Stimulated activated CD8-positive, alpha-beta memory T cell treated with anti-CD3 and anti-CD28 coated beads, Interleukin-4, amount 100 ng/mL, for 1 hour (primary cell): ENCODE measurements at places on chromosomes 12 and 14.

- no peak for DNase-seq
Observed at GRCh38 chr12:14968478-14968877, 4.4 kb upstream of the PDE6H start.

- no peak for DNase-seq
Observed at GRCh38 chr12:13210236-13211190, 14.0 kb downstream of the EMP1 start.

- DNase-seq: no peak
Observed at GRCh38 chr12:24134092-24134491, 184.6 kb upstream of the SOX5 start.

- DNase-seq: no peak
Observed at GRCh38 chr14:83548061-83548839, 1981.7 kb upstream of the FLRT2 start.

GRCh38 chr12:76037130-76038103 is 5.8 kb upstream of the PHLDA1 start:
- no peak for DNase-seq

DNA sequence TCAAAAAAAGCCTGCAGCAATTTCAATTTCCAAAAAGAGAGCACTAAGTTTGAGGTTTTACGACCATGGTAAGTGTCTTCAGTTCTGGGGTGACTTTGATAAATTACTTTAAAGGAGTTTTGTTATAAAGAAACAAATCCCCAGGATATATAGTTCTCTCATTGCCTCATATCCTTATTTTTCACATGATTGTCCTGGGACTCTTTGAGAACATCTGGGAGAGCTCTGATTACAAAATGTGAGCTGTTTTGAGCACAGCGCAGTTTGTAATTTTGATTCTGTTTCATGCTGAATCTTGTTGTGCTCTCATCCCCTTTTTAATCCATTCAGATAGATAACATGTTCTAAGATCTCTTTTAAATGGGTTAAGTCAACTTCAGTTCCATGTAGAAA is 67.7 kb upstream of the DCN start:
- DNase-seq: no peak

DNA sequence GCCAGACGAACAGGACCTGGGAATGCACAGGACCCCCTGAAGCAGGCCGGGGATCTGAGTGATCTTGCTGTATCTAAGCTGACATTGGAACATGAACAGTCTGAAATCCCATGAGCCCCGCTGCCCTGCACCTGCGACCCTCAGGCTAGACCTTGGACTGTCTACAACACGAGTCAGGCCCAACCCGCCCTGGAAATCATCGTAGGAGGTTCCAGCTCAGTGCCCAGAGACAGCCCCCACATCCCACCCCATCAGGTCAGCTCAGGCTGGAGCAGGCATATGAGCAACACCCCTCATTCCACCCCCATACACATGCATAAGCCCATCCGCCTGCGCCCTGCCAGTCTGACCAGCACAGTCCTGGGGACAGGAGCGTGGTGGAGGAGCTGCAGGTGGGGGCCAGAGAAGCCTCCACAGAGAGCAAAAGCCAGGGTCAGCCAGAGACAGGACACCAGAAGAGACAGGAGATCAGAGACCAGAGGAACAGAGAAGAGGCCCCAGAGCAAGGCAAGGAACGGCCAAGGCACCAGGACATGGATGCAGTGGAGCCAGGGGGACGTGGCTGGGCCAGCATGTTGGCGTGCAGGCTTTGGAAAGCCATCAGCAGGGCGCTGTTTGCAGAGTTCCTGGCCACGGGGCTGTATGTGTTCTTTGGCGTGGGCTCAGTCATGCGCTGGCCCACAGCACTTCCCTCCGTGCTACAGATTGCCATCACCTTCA is at the start of gene AQP6:
Gene AQP6, plus strand, starts transcription at position 307 of the 720 bp plus-strand sequence. Its CDS starts 227 bp downstream, at position 534.
- no peak for DNase-seq

DNA sequence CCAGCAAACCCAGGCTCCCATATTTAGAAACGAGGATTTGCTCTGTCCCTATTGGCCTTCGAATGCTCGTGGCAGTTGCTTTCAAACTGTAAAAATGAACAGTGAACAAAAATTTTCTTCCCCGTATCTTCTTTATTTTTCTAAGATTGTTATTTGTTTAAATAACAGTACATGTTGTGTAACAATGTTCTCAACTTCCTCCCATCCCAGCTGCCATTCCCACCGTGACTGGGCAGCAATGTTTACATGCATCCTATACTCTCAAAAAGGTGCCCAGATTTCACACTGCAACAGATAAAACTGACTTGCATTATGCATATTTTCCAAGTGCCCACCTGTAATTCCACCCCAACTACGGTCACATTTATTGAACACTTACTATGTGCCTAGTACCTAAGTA is 12.8 kb downstream of the VCPKMT start:
- DNase-seq: no peak
